ENCODE measurements at places on chromosomes 4 and X. TPM values are rescaled to one million over a fixed set of nuclear protein-coding genes. Genes with fewer than 3 reads are reported as not detected.

AKAP4 gene
- not detected for total RNA-seq

ADH6 gene
- 18.6 TPM for total RNA-seq

VEGFD gene
- total RNA-seq, result 0.55 TPM

XKRX gene
- 3.3 TPM for total RNA-seq

RNF175 gene
- total RNA-seq, result not detected

GDI1 gene
- 117 TPM for total RNA-seq

SLC26A1 gene
- 2.8 TPM for total RNA-seq

PDE6B gene
- total RNA-seq, result 2.9 TPM

NPY1R gene
- total RNA-seq, result 20.6 TPM

NDNF gene
- total RNA-seq, result 10.3 TPM

TACC3 gene
- 12.0 TPM for total RNA-seq

DUSP21 gene
- not detected for total RNA-seq

TLL1 gene
- total RNA-seq, result 4.8 TPM

GAGE12J gene
- total RNA-seq, result not detected

FREM3 gene
- total RNA-seq, result not detected

FOXR2 gene
- not detected for total RNA-seq

CFP gene
- 2.9 TPM for total RNA-seq

KLHL4 gene
- total RNA-seq, result 0.35 TPM

DOCK11 gene
- total RNA-seq, result 31.6 TPM

NAP1L2 gene
- total RNA-seq, result 2.1 TPM

CENPVL1 gene
- not detected for total RNA-seq

PAPSS1 gene
- total RNA-seq, result 20.7 TPM

MAGEH1 gene
- total RNA-seq, result 7.1 TPM

RASGEF1B gene
- total RNA-seq, result 15.4 TPM

LRIT3 gene
- not detected for total RNA-seq

IL1RAPL2 gene
- total RNA-seq, result not detected

HDAC6 gene
- total RNA-seq, result 111 TPM

MTNR1A gene
- 3.8 TPM for total RNA-seq

ACE2 gene
- total RNA-seq, result 23.1 TPM

SRPK3 gene
- 1.0 TPM for total RNA-seq

FMR1NB gene
- total RNA-seq, result not detected

GPRIN3 gene
- total RNA-seq, result 23.8 TPM

FRMPD4 gene
- 0.06 TPM for total RNA-seq

CHIC1 gene
- 7.9 TPM for total RNA-seq

USP26 gene
- not detected for total RNA-seq

PLP2 gene
- 137 TPM for total RNA-seq

EXOC1L gene
- total RNA-seq, result not detected

CNGA1 gene
- total RNA-seq, result 5.4 TPM

PGAM4 gene
- not detected for total RNA-seq

HSPA4L gene
- 3.6 TPM for total RNA-seq

CENPVL2 gene
- not detected for total RNA-seq

XAGE1B gene
- total RNA-seq, result not detected

TTC29 gene
- total RNA-seq, result not detected

EVC2 gene
- total RNA-seq, result 1.1 TPM

WNK3 gene
- 0.27 TPM for total RNA-seq

MAP7D3 gene
- 2.8 TPM for total RNA-seq

RIBC1 gene
- 0.76 TPM for total RNA-seq

Data from mucosa of descending colon (tissue), 3 donors.